Choroid plexus epithelial cell (primary cell): ENCODE measurements at places on chromosomes 4 and X.
A peak's percentile ranks its signal among the peaks of the same experiment; 100 is the strongest.

DNA sequence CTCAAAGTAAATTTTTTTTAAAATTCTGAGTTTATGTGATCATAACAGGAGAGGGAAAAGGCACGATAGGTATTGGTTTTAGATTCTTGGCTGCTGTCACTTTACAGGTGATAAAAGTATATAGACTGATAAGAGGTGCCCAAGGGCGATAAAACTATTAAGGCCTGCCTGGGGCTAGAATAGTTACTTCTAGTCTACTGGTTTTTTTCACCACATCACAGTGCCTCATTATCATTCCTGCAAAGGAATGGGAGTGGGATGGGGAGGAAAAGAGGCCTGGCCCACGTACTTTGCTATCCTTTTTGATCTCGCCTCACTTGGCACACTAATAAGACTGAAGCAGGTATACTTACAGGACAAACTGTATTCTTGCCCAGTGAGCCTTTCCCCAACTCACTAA, 46.6 kb downstream of the CXorf58 start:
- DNase-seq = no peak

- DNase-seq = no peak
Observed at GRCh38 chr4:33948921-33949320, 2295.4 kb downstream of the ARAP2 start.

DNA sequence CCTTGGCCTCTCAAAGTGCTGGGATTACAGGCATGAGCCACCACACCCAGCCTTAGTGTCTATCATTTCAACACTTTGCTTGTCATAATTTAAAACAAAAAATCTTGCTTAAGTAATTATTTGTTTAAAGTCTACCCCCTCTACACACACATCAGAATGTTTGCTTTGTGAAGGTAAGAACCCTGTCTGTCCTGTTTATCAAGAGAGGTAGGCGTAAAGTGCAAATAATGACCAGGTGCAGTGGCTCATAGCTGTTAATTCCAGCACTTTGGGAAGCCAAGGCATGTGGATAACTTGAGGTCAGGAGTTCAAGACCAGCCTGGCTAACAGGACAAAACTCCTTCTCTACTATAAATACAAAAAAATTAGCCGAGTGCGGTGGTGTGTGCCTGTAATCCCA, 326.7 kb upstream of the CLNK start:
- no peak for DNase-seq

GRCh38 chr4:48546336-48546735, 56.3 kb downstream of the ZAR1 start:
- DNase-seq = peak; percentile 75

GRCh38 chr4:183078634-183079033, 20.4 kb upstream of the WWC2 start:
- DNase-seq = no peak

DNA sequence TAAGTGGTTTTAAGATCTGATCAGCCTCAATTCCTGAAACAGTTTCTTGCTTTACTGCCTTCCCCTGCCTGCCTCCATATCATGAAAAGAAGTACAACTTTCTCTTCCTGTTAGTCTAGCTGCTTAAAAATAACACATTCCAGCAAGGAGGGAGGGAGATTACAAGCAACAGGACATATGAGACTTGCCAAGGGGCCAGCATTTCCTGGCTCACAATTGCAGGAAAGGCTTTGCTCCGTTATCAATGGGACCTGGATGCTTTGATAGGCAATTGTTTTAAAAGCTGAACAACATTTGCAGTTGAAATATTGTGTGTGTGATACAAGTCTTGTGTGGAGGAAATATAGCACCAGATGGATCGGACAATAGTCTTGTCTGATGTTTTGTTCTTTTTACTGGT, 425.0 kb downstream of the FAT4 start:
- peak; percentile 79 for DNase-seq

- peak; percentile 26 for DNase-seq
Observed at GRCh38 chr4:145716200-145716599, 36.3 kb downstream of the C4orf51 start.

- peak; percentile 55 for DNase-seq
Observed at GRCh38 chr4:48343551-48343950, 2.2 kb downstream of the SLAIN2 start.

DNA sequence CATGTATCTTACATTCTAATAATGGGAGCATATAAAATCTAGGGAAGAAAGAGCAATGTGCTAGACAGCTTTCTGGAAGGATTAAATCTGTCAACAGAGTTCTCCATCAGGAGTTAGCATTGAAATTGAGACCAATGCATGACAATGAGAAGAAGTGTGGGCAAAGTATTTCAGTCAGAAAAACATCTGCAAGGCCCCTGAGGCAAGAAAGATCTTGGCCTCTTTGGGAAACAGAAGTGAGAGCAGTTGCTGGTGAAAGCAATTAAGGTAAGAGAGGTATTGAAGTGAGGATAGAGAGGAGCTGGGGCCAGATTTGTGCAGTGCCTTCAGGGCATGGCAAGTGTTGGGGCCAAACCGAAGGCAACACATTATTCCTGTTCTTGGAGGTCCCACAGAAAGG, 999.1 kb downstream of the STPG2 start:
- DNase-seq = no peak

GRCh38 chr4:1948892-1949436, 59.8 kb downstream of the NELFA start:
- DNase-seq = no peak

GRCh38 chrX:150566734-150567182, 1.7 kb upstream of the MTM1 start:
- no peak for DNase-seq

DNA sequence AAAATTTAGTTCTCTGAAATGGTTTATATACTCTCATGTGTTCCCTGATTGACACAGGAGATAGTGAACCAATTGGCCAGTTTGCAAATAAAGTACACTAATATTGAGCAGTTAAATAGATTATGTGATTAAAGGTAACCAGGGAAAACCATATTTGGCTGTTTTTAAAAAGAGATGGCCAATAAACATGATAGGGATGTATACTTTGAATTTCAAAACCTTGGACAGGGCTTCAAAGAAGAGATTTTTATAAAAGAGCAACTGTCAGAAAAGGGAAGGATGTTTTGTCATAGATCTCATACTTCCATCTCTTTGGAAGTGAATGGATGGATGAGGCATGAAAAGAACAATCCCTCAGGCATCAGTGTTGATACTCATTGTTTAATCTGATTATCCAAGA, 825.3 kb downstream of the STIM2 start:
- no peak for DNase-seq

- no peak for DNase-seq
Observed at GRCh38 chrX:128599632-128600031, 547.4 kb upstream of the ACTRT1 start.
